ENCODE measurements at places on chromosomes 3 and 15.

GRCh38 chr3:82423268-82424030, 662.0 kb upstream of the GBE1 start:
- DNase-seq: no peak

- no peak for DNase-seq
Measured at GRCh38 chr3:40019376-40019775, 210.0 kb downstream of the MYRIP start.

GRCh38 chr3:186277268-186277909, 84.6 kb downstream of the DGKG start:
- DNase-seq: no peak

- DNase-seq: no peak
Measured at GRCh38 chr15:100515758-100516157, 13.0 kb downstream of the CERS3 start.

GRCh38 chr15:40844696-40845030, 815 bp downstream of the SPINT1 start:
- DNase-seq: peak; percentile 35

GRCh38 chr3:194061421-194062030, 74.4 kb upstream of the HES1 start:
- no peak for DNase-seq

GRCh38 chr3:126033765-126034164, 50.2 kb downstream of the SLC41A3 start:
- no peak for DNase-seq

- DNase-seq: no peak
Measured at GRCh38 chr3:105065895-105066839, 300.5 kb upstream of the ALCAM start.

All from activated T-cell treated with anti-CD3 and anti-CD28 coated beads for 48 hours (primary cell).